ENCODE measurements at places on chromosomes 2 and 18.

- DNase-seq: no peak
Measured at GRCh38 chr2:186751790-186752189, 57.9 kb downstream of the FAM171B start.

- DNase-seq: no peak
Measured at GRCh38 chr2:37666772-37667171, 4.7 kb downstream of the CDC42EP3 start.

DNA sequence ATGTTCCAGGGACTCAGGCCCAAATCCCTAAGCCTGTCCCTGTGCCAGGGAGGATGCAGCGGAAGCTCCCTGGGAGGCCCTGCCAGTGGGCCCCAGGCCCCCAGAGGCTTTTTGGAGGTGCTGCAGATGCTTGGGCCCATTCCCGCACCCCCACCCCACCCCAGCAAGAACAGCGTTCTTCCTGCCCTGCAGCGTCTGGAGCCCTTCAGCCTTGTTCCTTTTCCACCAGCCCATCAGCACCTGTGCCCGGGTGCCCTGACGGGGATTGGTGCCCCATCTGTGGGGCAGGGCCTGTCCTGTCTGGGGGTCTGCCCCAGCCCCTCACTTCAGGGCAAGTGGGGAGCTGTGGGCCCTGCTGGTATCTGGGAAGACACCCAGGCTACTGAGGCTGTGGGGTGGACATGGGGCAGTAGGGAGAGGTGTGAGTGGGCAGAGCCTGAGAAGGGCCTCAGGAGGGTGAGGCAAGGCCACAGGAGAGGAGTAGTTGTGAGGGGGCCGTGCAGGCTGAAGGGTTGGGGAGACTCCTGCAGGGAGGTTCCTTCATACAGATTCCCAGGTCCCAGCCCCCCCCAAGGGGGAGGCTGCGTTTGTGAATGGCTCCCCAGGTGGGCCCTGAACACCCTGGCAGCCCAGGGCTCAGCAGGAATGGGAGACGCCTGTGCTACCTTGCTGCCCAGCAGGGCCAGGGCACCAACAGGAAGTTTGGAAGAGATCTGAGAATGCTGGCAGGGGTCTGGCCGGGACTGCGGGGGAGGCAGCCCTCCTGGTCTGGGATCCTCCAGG is 2.4 kb downstream of the RNPEPL1 start:
- DNase-seq: no peak

- no peak for DNase-seq
Measured at GRCh38 chr2:45973426-45973825, 322.0 kb downstream of the PRKCE start.

GRCh38 chr2:216884347-216884746 is 24.5 kb upstream of the TNP1 start:
- DNase-seq: no peak

DNA sequence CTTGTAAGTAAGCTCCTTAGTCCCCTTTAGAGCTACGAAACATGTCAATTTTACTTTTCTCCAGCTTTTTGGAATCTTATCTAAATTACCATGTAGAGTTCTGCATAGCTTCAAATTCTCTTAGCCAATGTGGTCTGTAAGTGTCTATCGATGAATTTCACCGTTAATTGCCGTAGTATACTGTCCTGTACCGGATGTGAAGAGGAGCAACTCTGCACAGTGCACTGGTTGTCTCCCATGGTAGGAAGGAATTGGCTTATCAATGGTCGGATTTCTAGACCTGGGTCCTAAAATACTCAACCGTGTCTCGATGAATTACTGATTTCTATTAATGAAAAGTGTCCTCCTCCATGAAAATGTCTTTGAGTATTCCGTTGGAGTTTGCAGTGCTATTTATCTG is 1.9 kb downstream of the NOP58 start:
- no peak for DNase-seq
